ENCODE measurements at places on chromosomes 6 and 20. TPM values are rescaled to one million over a fixed set of nuclear protein-coding genes. Genes with fewer than 3 reads are reported as not detected.

Gene TINAG
- not detected for total RNA-seq

Gene CD164
- 337 TPM for total RNA-seq

Gene EYA4
- total RNA-seq, result not detected

Gene NRN1
- total RNA-seq, result 0.18 TPM

Gene CALHM6
- not detected for total RNA-seq

Gene ENTPD6
- total RNA-seq, result 108 TPM

Gene GMNN
- 53.1 TPM for total RNA-seq

Gene WFDC2
- total RNA-seq, result 1.6 TPM
